ENCODE measurements at places on chromosomes 7 and 10. TPM values are rescaled to one million over a fixed set of nuclear protein-coding genes. Genes with fewer than 3 reads are reported as not detected.

DNA sequence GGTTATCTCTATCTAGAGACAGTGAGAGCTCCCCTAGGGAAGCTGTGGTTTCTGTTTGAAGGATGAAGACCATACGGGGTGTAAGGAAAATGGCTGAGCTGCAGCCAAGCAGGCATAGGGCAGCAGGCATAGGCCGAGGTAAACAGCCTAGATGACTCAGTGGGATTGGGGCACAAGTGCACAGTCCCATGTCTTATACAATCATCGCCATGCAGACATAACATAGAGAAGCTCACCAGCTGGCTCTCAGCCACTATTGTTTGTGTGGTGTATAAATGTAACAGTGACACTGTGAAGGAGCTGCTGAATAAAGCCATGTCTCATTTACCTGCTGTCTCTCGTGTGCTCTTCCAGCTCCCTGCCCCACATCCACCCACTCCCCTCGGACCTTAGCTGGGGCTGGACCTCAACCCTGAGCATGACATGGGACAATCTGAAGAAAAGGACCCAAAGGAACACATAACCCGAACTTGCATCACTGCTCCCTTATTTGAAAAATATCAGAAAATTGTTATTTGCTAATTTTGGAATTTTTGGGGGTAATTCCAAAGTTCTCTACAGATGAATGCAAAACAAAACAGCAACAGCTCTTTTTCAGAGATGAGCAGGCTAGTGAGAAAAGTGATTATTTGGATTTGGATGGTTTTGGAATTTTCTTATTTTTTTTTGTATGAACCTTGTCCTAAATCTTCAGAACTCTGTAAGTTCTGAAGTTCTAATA lies 582.7 kb downstream of the REEP3 start:
- H3K4me3 ChIP-seq = no peak overlapping the region
- no peak for DNase-seq
- no peaks in the 10 kb centered on the region for H3K4me1 ChIP-seq
- H3K27me3 ChIP-seq = no peaks in the 10 kb centered on the region

GRCh38 chr7:151508991-151509390 lies 10.7 kb downstream of the RHEB start:
- H3K27me3 ChIP-seq = no peaks in the 10 kb centered on the region
- no peak overlapping the region for H3K27ac ChIP-seq

- H3K4me1 ChIP-seq = peaks cover 40% of the 10 kb centered on the region
- H3K27me3 ChIP-seq = no peaks in the 10 kb centered on the region
- H3K4me3 ChIP-seq = no peak overlapping the region
These were observed 36.5 kb downstream of the MALSU1 start for GRCh38 chr7:23335621-23336020.

- no peaks in the 10 kb centered on the region for H3K27me3 ChIP-seq
- no peak overlapping the region for H3K4me3 ChIP-seq
- no peaks in the 10 kb centered on the region for H3K4me1 ChIP-seq
- no peak overlapping the region for H3K27ac ChIP-seq
- H3K36me3 ChIP-seq = no peaks in the 10 kb centered on the region
- no peak for DNase-seq
These were observed 253.5 kb upstream of the LRGUK start for GRCh38 chr7:133873631-133874030.

DNA sequence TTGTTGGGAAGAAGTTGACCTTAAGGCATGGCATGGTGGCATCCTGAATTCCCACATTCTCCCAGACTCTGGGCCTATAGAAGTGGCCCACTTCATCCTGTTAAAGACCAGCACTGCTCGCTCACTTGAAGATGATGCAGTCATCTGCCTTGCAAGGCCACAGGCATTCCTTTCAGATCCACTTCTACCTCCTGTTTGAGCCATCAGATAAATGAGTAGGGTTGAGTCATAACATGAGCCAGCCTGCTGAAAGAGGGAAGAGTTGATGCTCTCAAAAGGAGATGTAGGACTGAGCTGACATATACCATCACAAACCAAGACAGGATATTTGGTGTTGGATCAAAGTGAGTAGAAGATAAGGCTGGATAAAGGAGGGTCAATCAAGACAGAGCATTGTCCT lies 1.5 kb upstream of the EBLN1 start:
- DNase-seq = no peak
- no peaks in the 10 kb centered on the region for H3K4me1 ChIP-seq
- H3K27ac ChIP-seq = no peak overlapping the region
- H3K36me3 ChIP-seq = no peaks in the 10 kb centered on the region

The BTRC gene
- 19.6 TPM for total RNA-seq

The SPDYE5 gene
- not detected for total RNA-seq

The ZC3HAV1L gene
- 24.6 TPM for total RNA-seq

- H3K4me1 ChIP-seq = no peaks in the 10 kb centered on the region
- no peaks in the 10 kb centered on the region for H3K36me3 ChIP-seq
- no peaks in the 10 kb centered on the region for H3K27me3 ChIP-seq
- no peak overlapping the region for H3K27ac ChIP-seq
- no peak for DNase-seq
These were observed 46.6 kb downstream of the AGMO start for GRCh38 chr7:15515252-15515651.

The IL2RA gene
- total RNA-seq = not detected

The ANKRD2 gene
- not detected for total RNA-seq

DNA sequence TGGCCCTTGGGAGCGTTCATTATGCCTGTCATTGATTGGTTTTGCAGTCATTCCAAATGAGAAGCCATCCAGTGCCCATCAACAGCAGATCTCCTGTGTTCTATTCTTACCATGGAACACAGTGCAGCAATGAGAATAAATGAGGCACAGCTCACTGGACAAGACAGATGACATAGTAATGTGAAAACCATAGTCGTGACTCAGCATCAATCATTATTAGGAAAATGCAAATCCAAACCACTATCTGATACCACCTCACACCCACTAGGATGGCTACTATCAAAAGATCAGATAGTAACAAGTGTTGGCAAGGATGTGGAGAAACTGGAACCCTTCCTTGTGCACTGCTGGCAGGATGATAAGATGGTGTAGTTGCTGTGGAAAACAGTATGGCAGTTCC lies 144.7 kb downstream of the ARHGAP22 start:
- no peak for DNase-seq
- no peak overlapping the region for H3K27ac ChIP-seq
- no peaks in the 10 kb centered on the region for H3K36me3 ChIP-seq
- H3K4me1 ChIP-seq = peaks cover 18% of the 10 kb centered on the region

GRCh38 chr7:13725591-13725990 lies 263.9 kb downstream of the ETV1 start:
- no peaks in the 10 kb centered on the region for H3K27me3 ChIP-seq
- H3K4me3 ChIP-seq = no peak overlapping the region
- no peak for DNase-seq
- no peaks in the 10 kb centered on the region for H3K4me1 ChIP-seq

- H3K4me1 ChIP-seq = peaks cover 24% of the 10 kb centered on the region
- no peaks in the 10 kb centered on the region for H3K27me3 ChIP-seq
- H3K4me3 ChIP-seq = no peak overlapping the region
These were observed 118.3 kb downstream of the KLF6 start for GRCh38 chr10:3666525-3667302.

GRCh38 chr10:95564291-95564690 lies 3.1 kb upstream of the SORBS1 start:
- no peaks in the 10 kb centered on the region for H3K36me3 ChIP-seq
- no peak for DNase-seq
- no peaks in the 10 kb centered on the region for H3K27me3 ChIP-seq
- no peak overlapping the region for H3K4me3 ChIP-seq
- peaks cover 36% of the 10 kb centered on the region for H3K4me1 ChIP-seq

The NEBL gene
- total RNA-seq = 55.2 TPM

DNA sequence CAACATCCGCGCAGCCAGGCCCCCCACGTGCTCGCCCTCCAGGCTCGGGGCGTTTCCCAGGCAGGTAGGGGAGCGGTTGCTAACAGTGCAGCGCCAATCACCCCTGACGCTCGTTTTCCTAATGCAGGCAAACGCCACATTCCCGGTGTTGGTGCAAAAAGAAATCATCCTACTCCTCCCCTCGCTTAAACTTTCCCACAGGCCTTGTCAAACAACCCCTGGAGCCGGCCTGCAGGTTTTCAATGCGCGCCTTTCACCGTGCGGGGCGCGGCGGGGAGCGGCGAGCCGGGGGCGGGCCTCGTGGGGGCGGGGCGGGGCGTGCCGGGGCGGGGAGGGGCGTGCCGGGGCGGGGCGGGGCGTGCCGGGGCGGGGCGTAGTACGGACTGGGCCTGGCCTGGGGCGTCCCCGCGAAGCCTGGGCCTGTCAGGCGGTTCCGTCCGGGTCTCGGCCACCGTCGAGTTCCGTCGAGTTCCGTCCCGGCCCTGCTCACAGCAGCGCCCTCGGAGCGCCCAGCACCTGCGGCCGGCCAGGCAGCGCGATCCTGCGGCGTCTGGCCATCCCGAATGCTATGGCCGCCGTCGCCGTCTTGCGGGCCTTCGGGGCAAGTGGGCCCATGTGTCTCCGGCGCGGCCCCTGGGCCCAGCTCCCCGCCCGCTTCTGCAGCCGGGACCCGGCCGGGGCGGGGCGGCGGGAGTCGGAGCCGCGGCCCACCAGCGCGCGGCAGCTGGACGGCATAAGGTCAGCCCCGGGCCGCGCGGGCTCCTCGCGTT lies at the start of gene ECHDC3:
Gene ECHDC3 (plus strand): TSS at position 374 of the 770 bp plus-strand sequence. CDS start 195 bp downstream, at position 569.
- peak within 1 kb of the TSS; percentile 87 for H3K4me3 ChIP-seq
- DNase-seq = peak; percentile 78
- no peaks in the 10 kb centered on the region for H3K27me3 ChIP-seq
- H3K27ac ChIP-seq = peak within 1 kb of the TSS; percentile 58
- H3K4me1 ChIP-seq = peaks cover 6% of the 10 kb centered on the region

GRCh38 chr10:132890301-132890700 lies 52.1 kb downstream of the CFAP46 start:
- no peaks in the 10 kb centered on the region for H3K4me1 ChIP-seq
- H3K27ac ChIP-seq = no peak overlapping the region
- no peaks in the 10 kb centered on the region for H3K36me3 ChIP-seq
- no peak overlapping the region for H3K4me3 ChIP-seq
- H3K27me3 ChIP-seq = no peaks in the 10 kb centered on the region
- DNase-seq = no peak

- no peak for DNase-seq
- no peak overlapping the region for H3K27ac ChIP-seq
- no peaks in the 10 kb centered on the region for H3K27me3 ChIP-seq
- no peaks in the 10 kb centered on the region for H3K4me1 ChIP-seq
- H3K36me3 ChIP-seq = no peaks in the 10 kb centered on the region
- H3K4me3 ChIP-seq = no peak overlapping the region
These were observed 420.4 kb upstream of the SEMA3A start for GRCh38 chr7:84614821-84615501.

- no peaks in the 10 kb centered on the region for H3K27me3 ChIP-seq
- no peak for DNase-seq
- peaks cover 2% of the 10 kb centered on the region for H3K36me3 ChIP-seq
- H3K4me1 ChIP-seq = peaks cover 15% of the 10 kb centered on the region
- H3K27ac ChIP-seq = no peak overlapping the region
These were observed 4.8 kb downstream of the SH3PXD2A start for GRCh38 chr10:103850572-103850895.

The SFTPA2 gene
- total RNA-seq = not detected

GRCh38 chr10:48490946-48491345 lies 113.9 kb downstream of the ARHGAP22 start:
- peaks cover 1% of the 10 kb centered on the region for H3K4me1 ChIP-seq
- no peak overlapping the region for H3K27ac ChIP-seq
- DNase-seq = peak; percentile 24
- H3K27me3 ChIP-seq = no peaks in the 10 kb centered on the region
- H3K36me3 ChIP-seq = no peaks in the 10 kb centered on the region
- no peak overlapping the region for H3K4me3 ChIP-seq

The ADRA2A gene
- 0.67 TPM for total RNA-seq

- no peaks in the 10 kb centered on the region for H3K36me3 ChIP-seq
- peak; percentile 61 for DNase-seq
- no peak overlapping the region for H3K27ac ChIP-seq
- H3K4me3 ChIP-seq = no peak overlapping the region
These were observed 28.2 kb downstream of the PHYH start for GRCh38 chr10:13271552-13272163.

GRCh38 chr7:50704844-50705243 lies 77.9 kb downstream of the GRB10 start:
- H3K27ac ChIP-seq = no peak overlapping the region
- no peaks in the 10 kb centered on the region for H3K36me3 ChIP-seq
- no peaks in the 10 kb centered on the region for H3K27me3 ChIP-seq
- no peak for DNase-seq
- H3K4me3 ChIP-seq = no peak overlapping the region

The ZNF804B gene
- total RNA-seq = not detected

DNA sequence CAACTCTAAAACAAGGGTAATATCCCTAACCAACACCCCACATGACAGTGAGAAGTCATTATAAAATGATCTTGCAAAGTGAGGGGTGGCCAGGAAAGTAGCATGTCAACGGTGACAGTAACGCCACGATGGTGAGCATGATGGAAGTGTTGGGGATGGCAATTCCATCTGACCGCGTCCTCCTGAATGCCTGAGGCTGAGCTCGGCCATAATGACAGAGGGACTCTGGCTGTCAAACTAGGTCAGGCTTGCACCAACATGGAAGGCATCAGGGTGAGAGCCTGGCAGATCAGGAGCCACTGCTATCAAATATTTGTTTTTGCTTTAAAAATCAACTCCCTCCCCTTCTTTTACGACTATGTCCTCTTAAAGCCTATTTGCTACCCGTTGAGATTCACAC lies 55.7 kb upstream of the EFCAB10 start:
- H3K27me3 ChIP-seq = no peaks in the 10 kb centered on the region
- no peak overlapping the region for H3K27ac ChIP-seq
- no peaks in the 10 kb centered on the region for H3K36me3 ChIP-seq
- no peak overlapping the region for H3K4me3 ChIP-seq
- H3K4me1 ChIP-seq = no peaks in the 10 kb centered on the region

DNA sequence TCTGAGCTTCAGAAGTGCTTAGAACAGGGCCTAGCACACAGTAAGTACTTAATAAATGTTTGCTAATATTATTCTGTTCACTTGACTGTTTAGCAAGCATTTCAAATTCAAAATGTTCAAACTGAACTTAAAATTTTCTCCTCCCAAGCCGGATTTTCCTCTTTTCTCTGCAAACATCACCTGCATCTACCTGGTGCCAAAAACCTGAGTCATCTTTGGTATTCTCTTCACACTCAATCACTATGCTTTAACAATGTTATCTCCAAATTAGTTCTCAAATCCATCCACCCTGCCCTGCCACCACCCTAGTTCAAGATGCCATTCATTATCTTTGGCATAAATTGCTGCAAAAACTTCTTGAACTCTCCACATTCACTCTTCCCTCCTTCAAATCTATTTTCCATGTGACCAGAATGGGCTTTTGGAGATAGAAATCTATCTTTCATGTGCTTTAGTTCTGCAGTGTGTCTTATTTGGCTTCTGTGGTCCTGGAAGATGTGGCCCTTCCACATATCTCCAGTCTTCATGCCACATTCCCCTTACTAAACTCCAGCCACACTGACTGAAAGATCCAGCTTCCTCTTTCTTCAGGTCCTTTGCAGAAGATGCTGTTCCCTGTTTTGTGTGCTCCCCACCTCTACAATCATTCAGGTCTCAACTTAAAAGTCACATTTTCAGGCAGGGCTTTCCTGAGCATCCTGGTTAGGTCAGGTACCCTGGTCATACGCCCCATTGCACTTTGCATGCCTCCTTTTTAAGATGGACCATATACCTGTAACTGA lies 2.0 kb downstream of the GGCT start:
- no peaks in the 10 kb centered on the region for H3K27me3 ChIP-seq
- no peaks in the 10 kb centered on the region for H3K36me3 ChIP-seq
- no peak overlapping the region for H3K27ac ChIP-seq
- DNase-seq = no peak
- no peak overlapping the region for H3K4me3 ChIP-seq
- no peaks in the 10 kb centered on the region for H3K4me1 ChIP-seq

The EIF3B gene
- 314 TPM for total RNA-seq

The POM121C gene
- total RNA-seq = 68.9 TPM

- no peak overlapping the region for H3K4me3 ChIP-seq
- DNase-seq = no peak
These were observed 77.1 kb downstream of the CREM start for GRCh38 chr10:35203745-35204144.

GRCh38 chr7:123705211-123705901 lies 43.4 kb downstream of the WASL start:
- peaks cover 14% of the 10 kb centered on the region for H3K4me1 ChIP-seq
- H3K4me3 ChIP-seq = no peak overlapping the region
- H3K36me3 ChIP-seq = no peaks in the 10 kb centered on the region
- no peak for DNase-seq
- H3K27me3 ChIP-seq = no peaks in the 10 kb centered on the region

All from Caco-2 (cell line).